CD4-positive, CD25-positive, alpha-beta regulatory T cell (primary cell): ENCODE measurements at places on chromosomes 2 and 18. TPM values are rescaled to one million over a fixed set of nuclear protein-coding genes. Genes with fewer than 3 reads are reported as not detected.

RAD51AP2 gene
- total RNA-seq: not detected

FN1 gene
- 0.72 TPM for total RNA-seq

PKDCC gene
- total RNA-seq: not detected

ZNF142 gene
- total RNA-seq: 48.8 TPM

- no peak for DNase-seq
Measured at GRCh38 chr18:408367-408766, 92.1 kb downstream of the COLEC12 start.

- no peak for DNase-seq
Measured at GRCh38 chr2:235619544-235619943, 125.7 kb downstream of the AGAP1 start.

DNA sequence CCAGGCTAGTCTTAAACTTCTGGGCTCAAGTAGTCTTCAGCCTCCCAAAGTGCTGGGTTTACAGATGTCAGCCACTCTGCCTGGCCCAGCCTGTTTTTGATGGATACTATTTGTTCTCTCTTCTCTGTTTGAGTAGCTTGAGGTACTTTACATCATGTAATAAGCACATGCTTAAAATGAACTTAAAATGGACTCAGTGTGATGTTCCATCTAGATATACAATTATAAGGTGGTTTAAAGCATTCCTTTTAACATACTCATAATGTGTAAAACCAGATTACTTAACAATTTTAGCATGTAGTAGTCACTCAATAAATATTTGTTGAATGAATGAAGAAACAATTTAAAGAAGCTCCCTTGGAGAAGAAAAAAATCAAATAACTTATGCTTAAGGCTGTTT is 9.6 kb downstream of the PTPRM start:
- DNase-seq: no peak

DNA sequence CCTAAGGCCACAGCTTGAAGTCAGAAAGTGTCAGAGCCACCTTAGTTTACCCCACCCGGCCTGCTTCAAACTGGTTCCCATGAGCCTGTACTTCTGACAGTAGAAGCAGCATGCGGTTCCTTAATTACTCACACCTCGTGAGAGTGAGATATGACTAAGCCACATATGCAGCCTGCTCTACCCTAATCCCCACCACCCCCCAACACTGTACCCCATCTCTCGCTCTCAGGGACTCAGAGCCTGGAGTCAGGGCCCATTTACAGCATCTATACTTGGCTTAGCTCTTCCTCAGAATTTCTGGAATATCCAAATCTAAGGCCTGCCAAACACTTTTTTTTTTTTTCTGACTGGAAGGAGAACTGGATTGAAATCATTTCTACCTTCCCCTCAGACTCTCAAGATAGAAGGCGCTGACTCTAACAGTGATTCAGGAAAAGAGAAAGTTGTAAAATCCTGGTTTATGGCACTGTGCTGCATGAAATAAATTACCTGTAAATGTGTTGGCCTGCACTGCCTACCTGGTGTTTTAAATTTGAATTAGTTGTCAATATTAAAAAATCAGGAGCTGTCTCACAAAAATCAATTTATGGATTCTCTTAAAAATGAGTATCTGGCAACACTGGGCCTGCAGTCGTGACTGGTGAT is 360.0 kb downstream of the RND3 start:
- DNase-seq: no peak

DNA sequence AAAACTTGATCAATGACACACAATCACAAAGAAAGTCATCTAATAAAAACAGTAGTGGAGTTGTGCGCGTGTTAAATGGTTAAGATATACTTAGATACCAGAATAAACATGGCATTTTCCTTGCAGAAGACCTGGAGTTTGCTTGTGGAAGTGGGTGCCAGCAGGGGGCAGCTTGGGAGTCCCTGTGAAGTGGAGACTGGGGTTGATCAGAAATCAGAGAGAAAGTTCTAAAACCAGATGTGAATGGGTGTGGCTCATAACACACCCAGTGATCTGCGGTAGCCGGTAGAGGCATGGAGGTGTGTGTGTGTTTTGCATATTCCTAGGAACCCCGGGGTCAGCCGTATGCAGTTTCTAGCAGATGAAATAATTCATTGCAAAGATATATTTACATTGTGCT is 300.1 kb upstream of the TRIB2 start:
- peak; percentile 23 for DNase-seq

DNA sequence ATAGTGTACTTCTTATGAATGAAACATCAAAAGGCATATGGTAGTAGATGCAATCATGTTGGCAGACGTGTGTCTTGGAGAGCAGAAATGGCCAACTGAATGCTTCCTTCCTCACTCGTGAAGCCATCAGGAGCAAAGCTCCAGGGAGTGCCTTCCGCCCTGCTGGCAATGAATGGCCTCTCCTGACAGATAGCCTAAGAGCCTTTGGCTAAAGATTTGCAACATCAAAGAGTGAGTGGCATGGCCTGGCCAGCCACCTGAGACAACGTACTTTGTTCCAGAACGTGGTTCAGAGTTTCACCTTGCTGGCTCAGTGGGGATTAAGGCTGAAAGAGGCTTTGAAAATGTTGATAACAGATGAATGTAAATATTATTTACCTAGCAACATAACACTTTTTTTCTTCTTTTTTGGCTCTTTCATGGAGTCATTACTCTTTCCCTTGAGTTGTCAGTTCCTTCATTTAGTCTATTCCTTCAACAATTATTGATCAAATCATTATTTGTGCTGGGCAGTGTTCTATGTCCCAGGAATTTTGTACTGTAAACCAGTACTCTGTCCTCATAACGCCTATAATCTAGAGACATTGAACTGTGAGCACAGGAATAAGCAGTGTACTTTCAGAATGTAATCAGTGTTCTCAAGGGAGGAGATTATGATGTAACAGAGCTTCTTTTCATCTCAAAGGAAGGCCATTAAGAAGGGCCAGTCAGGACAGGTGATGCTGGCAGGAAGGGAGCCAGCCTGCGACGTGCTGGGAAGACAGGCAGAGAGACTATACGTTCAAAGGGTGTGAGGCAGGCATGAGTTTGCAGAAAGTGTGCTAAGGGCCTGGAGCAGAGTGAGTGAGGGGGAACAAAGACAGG is 59.4 kb upstream of the SH3RF3 start:
- no peak for DNase-seq

DNA sequence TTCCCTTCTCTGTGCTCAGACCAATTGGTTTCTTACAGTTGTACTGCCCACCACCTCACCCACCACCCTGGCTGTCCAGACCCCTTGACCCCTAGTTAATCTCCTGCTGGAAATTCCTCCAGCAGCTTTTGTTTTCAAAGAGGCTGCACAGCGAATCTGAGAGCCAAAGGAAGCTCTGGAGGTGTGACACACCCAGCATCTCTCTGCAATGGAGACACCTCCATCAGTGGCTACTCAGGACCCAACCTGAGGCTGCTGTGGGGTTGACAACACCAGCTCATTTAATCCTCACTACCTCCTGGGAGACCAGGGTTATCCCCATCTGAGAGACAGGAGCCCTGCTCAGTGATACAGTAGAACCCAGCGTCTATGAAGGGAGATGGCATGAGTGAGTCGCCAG is 86.4 kb downstream of the BIN1 start:
- no peak for DNase-seq

GRCh38 chr2:62227386-62228075 is 31.6 kb downstream of the B3GNT2 start:
- no peak for DNase-seq

- DNase-seq: no peak
Measured at GRCh38 chr2:33213648-33214047, 262.8 kb upstream of the RASGRP3 start.

DNA sequence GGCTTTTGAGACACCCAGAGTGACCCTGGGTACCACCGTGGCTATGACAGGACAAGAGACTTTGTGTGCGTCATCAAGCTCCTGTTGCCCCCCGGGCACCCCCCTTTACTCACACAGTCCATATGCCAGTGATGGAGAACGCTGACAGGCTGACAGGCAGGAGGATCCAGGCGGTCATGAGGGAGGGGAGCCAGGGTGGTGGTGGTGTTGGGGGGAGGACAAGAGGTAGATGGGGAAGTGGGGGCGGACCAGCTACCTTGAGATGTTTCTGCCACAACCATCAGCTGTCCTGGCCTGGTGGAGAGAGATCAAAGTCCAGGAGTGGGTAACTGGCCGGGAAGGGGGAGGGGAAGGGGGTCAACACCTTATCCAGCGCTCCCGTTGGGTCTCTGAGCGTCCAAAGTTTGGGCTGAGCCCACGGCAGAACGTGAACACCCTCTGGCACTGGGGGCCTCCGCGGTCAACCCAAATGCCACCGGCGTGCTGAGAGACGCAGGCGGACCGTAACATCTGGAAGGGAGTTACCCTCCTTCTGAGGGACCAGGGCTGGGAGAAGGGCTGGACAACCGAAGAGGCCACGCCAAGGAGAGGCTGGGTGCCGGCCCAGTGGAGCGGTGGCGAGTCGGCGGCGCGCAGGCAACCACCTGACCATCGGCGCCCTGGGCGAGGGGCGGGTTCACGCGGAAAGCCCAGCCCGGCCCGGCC is 575 bp downstream of the TMEM150A start:
- DNase-seq: no peak

- no peak for DNase-seq
Measured at GRCh38 chr18:25133879-25134278, 218.1 kb downstream of the ZNF521 start.

GRCh38 chr2:38483776-38484501 is 106.9 kb upstream of the ATL2 start:
- no peak for DNase-seq

DNA sequence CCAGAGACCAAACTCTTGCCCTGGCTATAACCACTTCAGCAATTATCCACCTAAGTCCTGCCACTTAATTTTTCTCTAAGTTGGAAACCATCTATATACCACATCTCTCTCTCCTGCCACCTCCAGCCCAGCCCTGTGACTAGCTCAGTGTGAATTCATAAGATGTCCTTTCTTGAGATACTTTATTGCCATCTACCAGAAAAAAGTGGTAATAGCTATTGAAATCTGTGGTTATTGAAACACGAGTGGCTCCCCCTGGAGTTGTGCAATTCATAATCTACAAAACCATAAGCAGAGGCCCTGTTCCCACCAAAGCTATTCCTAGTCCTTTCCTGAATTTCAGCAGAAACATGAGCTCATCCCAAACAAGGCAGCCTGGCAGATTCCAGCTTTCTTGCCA is 324.0 kb downstream of the TXNL1 start:
- DNase-seq: no peak

- DNase-seq: no peak
Measured at GRCh38 chr2:54964271-54964670, 86.0 kb downstream of the RTN4 start.

- no peak for DNase-seq
Measured at GRCh38 chr2:99879481-99879880, 262.9 kb downstream of the AFF3 start.

DNA sequence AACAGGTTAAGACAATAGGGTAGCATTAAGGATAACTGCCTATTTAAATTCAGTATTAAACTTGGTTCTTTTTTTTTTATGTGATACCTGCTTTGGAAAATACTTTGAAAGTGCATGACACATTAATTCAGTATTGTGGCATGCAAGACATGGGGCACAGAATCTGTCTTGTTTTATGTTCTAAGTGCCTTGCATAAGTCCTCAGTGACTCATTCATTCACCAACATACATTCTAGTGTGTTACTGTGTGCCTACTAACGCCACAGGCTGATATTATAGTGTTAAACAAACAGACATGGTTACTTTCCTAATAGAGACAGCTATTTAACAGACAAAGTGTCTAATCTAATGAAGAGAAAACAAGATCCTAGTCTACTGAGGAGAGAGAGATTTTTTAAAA is 91.7 kb downstream of the GCA start:
- DNase-seq: no peak

DNA sequence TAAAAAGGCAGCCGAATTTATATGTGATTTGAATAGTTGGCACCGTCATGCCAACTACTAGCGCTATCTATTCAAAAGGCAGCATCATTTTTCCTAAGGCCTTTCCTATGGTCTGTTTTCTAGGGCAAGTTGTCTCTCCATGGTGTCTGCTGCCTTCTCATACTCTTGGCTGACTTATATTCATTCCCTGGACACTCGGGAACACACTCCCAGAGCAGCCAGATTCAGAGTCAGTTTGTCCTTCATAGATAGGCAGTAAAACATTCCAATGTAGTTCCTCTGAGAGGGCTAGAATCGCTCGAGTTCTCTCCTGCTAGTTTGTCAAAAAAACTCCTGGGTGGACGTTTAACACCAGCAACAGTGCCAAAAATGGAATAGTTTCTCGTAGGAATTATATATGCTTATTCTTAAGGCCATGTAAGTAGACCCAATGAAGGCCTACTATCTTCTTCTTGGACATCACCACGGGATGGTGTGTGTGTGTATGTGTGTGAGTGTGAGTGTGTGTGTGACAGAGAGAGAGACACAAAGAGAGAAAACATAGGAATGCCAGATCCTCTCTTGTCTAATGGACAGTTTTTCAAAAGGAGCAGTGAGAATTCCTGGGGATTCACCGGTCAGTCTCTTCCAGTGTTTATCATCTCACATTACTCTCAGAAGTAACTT is 129.3 kb upstream of the CTAGE1 start:
- DNase-seq: no peak

GRCh38 chr2:173249661-173250641 is 104.7 kb upstream of the CDCA7 start:
- no peak for DNase-seq

DNA sequence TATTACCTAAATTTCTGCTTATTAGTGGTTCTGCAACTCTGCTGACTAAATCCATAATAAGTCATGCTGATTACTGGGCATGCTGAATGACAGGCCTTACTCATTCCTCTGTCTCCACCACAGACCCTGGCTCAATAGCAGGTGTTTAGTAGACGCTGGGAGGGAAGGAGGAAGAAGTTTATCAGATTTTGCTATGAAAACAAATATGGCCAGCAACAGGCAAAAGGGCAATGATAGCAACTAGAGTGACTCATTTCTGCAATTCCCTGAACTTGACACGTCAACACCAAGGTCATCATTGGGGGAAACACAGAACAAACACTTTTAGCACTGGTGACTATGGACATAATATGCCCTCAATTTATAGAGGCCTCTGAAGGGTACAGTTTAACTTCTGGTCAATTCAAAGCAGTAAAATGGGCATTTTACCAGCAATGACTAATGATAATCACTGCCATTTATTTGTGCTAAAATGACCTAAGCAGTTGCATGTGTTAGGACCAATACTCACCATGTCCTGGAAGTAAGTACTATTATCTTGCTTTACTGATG is 35.2 kb downstream of the TMEM163 start:
- no peak for DNase-seq
